Activated CD8-positive, alpha-beta T cell treated with anti-CD3 and anti-CD28 coated beads for 36 hours (primary cell): ENCODE measurements at places on chromosomes 2 and 18.
A peak's percentile ranks its signal among the peaks of the same experiment; 100 is the strongest.

GRCh38 chr18:79483971-79484491 lies 88.3 kb downstream of the NFATC1 start:
- H3K27ac ChIP-seq, result no peak overlapping the region
- DNase-seq, result no peak
- no peaks in the 10 kb centered on the region for H3K27me3 ChIP-seq

- no peak overlapping the region for H3K27ac ChIP-seq
- peaks cover 13% of the 10 kb centered on the region for H3K27me3 ChIP-seq
- DNase-seq, result no peak
- H3K4me1 ChIP-seq, result peaks cover 12% of the 10 kb centered on the region
- H3K4me3 ChIP-seq, result no peak overlapping the region
These were observed 278.4 kb downstream of the AGPS start for GRCh38 chr2:177670791-177671535.

DNA sequence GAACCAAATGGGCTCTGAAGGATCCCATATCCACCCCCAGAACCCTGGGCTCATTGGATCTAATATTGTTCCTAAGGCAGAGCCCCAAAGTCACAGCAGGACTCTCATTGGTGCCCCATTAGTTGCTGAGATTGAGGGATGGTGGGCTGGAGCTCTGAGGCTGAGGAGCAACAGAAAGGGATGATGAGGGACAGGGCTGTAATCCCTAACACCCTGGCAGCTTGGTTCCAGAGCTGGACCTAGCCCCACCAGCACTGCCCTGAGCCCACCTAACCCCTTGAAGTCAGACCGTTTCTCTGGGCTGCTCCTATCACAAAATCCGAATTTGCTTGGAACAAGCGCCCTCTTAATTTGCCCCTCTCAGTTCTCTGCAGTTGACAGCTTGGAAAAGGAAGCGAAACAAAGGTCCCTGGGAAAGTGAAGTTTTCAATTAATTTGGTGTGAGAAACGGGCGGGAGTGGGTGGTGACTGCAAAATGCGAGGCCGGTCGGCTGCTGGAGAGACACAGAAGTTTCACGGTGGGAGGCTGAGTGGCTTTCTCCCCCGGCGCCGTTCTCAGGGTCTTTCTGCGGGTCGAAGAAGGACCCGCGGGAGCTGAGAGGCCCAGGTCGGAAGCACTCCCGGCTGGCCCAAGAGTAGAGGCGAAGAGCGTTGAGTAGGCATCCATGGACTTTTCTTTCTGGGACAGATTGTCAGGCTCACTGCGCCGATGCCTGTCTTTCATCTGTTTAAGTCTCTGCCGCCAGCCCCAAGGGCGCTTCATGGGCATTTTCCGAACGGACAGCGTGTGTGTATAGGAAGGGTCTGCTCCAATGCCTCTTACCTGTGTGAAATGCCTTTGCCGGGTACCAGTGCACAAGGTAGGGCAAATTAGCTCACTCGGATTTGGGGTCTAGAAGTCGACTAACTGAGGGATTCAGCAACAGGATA lies 927 bp upstream of the HOXD13 start:
- H3K4me1 ChIP-seq, result peaks cover 9% of the 10 kb centered on the region
- H3K27me3 ChIP-seq, result peaks cover 89% of the 10 kb centered on the region
- peak overlapping the region; percentile 42 for H3K4me3 ChIP-seq
- H3K36me3 ChIP-seq, result peaks cover 3% of the 10 kb centered on the region

- peaks cover 6% of the 10 kb centered on the region for H3K27me3 ChIP-seq
- no peak overlapping the region for H3K27ac ChIP-seq
- H3K36me3 ChIP-seq, result no peaks in the 10 kb centered on the region
- H3K4me3 ChIP-seq, result no peak overlapping the region
These were observed 19.3 kb upstream of the FRZB start for GRCh38 chr2:182885771-182886170.

- peaks cover 38% of the 10 kb centered on the region for H3K4me1 ChIP-seq
- H3K4me3 ChIP-seq, result no peak overlapping the region
- peaks cover 30% of the 10 kb centered on the region for H3K36me3 ChIP-seq
- no peak overlapping the region for H3K27ac ChIP-seq
- no peaks in the 10 kb centered on the region for H3K27me3 ChIP-seq
- no peak for DNase-seq
These were observed 18.5 kb downstream of the MBD2 start for GRCh38 chr18:54205959-54206358.

DNA sequence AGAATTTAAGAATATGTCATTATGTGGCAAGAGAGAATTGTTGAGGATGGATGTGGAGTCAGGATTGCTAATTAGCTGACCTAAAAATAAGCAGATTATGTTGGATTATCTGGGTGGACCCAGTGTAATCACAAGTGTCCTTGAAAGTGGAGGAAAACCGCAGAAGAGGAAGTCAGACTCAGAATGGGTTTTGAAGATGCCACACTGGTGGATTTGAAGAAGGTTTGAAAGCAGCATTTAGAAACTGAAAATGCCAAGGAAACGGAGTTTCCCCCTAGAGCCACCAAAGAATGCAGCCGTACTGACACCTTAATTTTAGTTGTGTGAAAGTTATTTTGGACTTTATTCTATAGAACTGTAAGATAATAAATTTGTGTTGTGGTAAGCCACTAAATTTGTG lies 41.6 kb upstream of the DPP10 start:
- H3K27me3 ChIP-seq, result no peaks in the 10 kb centered on the region
- no peaks in the 10 kb centered on the region for H3K4me1 ChIP-seq
- DNase-seq, result no peak
- H3K27ac ChIP-seq, result no peak overlapping the region
- no peaks in the 10 kb centered on the region for H3K36me3 ChIP-seq
- H3K4me3 ChIP-seq, result no peak overlapping the region

GRCh38 chr18:49412679-49413078 lies 47.8 kb downstream of the DYM start:
- H3K36me3 ChIP-seq, result peaks cover 4% of the 10 kb centered on the region
- H3K4me3 ChIP-seq, result peak overlapping the region; percentile 27
- peaks cover 37% of the 10 kb centered on the region for H3K4me1 ChIP-seq
- DNase-seq, result no peak
- H3K27me3 ChIP-seq, result no peaks in the 10 kb centered on the region
- H3K27ac ChIP-seq, result peak overlapping the region; percentile 80

GRCh38 chr18:80009661-80010550 lies 21.5 kb upstream of the TXNL4A start:
- H3K36me3 ChIP-seq, result peaks cover 24% of the 10 kb centered on the region
- H3K27ac ChIP-seq, result no peak overlapping the region
- no peaks in the 10 kb centered on the region for H3K4me1 ChIP-seq
- no peaks in the 10 kb centered on the region for H3K27me3 ChIP-seq
- DNase-seq, result no peak

DNA sequence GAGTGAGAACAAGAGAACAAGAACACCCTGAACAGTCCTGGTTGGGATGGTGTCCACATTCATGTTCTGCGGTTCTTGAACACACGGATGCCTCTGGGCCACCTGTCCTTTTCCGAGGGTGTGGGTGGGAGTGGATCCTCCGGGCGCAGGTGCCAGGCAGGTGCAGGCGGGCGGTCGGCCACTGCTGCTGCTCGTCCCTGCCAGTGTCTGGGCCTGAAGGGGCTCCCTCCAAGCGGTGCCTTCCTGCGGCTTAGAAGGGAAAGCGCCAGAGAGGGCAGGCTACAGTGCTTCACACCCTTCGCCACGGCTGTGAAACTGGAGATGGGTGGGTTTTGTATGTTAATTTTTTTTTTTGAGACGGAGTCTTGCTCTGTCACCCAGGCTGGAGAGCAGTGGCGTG lies 8.0 kb upstream of the D2HGDH start:
- H3K4me3 ChIP-seq, result no peak overlapping the region
- peaks cover 36% of the 10 kb centered on the region for H3K36me3 ChIP-seq
- no peak overlapping the region for H3K27ac ChIP-seq
- peaks cover 18% of the 10 kb centered on the region for H3K4me1 ChIP-seq
- H3K27me3 ChIP-seq, result no peaks in the 10 kb centered on the region
